Astrocyte (in vitro differentiated cells and primary cell): ENCODE measurements at places on chromosomes 7 and 10.

- DNase-seq = no peak
- no peaks in the 10 kb centered on the region for H3K36me3 ChIP-seq
- H3K4me1 ChIP-seq = no peaks in the 10 kb centered on the region
- no peak overlapping the region for H3K4me3 ChIP-seq
- no peaks in the 10 kb centered on the region for H3K27me3 ChIP-seq
Measured at GRCh38 chr10:105798328-105798889, 1157.3 kb downstream of the SORCS3 start.

DNA sequence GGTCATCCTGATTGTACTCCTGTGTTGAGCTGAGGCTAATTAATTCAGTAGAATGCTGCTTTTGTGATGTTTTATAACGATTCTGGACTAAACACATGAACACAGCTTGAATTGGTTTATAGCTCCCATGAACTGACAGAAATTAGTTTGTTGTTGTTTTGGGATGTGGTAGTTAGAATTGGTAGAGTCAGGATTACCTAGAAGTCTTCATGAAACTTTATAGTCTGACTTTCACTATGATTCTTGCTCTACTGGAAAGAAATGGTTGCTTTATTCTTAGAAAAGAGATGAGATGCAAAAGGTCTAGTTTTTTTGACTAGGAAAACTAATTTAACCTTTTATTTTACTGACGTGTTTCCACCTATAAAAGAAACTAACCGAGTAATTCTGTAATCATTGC is 23.4 kb upstream of the TRUB1 start:
- peaks cover 13% of the 10 kb centered on the region for H3K4me1 ChIP-seq
- DNase-seq = no peak
- no peaks in the 10 kb centered on the region for H3K27me3 ChIP-seq
- H3K4me3 ChIP-seq = no peak overlapping the region

GRCh38 chr10:36181426-36182178 is 539.5 kb upstream of the FZD8 start:
- DNase-seq = peak; percentile 35
- H3K27ac ChIP-seq = no peak overlapping the region
- no peaks in the 10 kb centered on the region for H3K36me3 ChIP-seq
- no peak overlapping the region for H3K4me3 ChIP-seq
- no peaks in the 10 kb centered on the region for H3K4me1 ChIP-seq
- no peaks in the 10 kb centered on the region for H3K27me3 ChIP-seq

DNA sequence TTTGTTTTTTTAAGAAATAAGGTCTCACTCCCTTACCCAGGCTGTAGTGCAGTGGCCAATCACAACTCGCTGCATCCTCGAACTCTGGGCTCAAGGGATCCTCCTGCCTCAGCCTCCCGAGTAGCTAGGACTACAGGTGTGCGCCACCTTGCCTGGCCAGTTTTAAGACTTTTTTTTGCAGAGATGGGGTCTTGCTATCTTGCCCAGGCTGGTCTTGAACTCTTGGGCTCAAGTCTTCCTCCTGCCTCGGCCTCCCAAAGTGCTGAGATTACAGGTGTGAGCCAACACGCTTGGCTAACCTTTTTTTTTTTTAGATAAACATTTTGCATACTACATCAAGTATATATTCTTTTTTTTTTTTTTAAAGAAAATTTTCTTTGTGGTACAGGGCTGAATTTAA is 18.2 kb downstream of the SEC23IP start:
- peaks cover 31% of the 10 kb centered on the region for H3K36me3 ChIP-seq
- H3K27me3 ChIP-seq = no peaks in the 10 kb centered on the region
- DNase-seq = no peak
- H3K27ac ChIP-seq = no peak overlapping the region

- no peak overlapping the region for H3K27ac ChIP-seq
- DNase-seq = no peak
- H3K4me1 ChIP-seq = peaks cover 56% of the 10 kb centered on the region
- no peaks in the 10 kb centered on the region for H3K27me3 ChIP-seq
- H3K36me3 ChIP-seq = peaks cover 8% of the 10 kb centered on the region
Measured at GRCh38 chr10:79186486-79187120, 117.8 kb downstream of the ZMIZ1 start.

- H3K4me1 ChIP-seq = no peaks in the 10 kb centered on the region
- H3K4me3 ChIP-seq = no peak overlapping the region
- H3K27ac ChIP-seq = no peak overlapping the region
- no peaks in the 10 kb centered on the region for H3K27me3 ChIP-seq
- DNase-seq = no peak
Measured at GRCh38 chr7:130322615-130323014, 22.0 kb upstream of the CPA5 start.

GRCh38 chr7:36527549-36527913 is 137.9 kb downstream of the ANLN start:
- DNase-seq = no peak
- H3K4me3 ChIP-seq = no peak overlapping the region
- peak overlapping the region; percentile 39 for H3K27ac ChIP-seq
- H3K4me1 ChIP-seq = peaks cover 14% of the 10 kb centered on the region
- H3K27me3 ChIP-seq = no peaks in the 10 kb centered on the region
- no peaks in the 10 kb centered on the region for H3K36me3 ChIP-seq

DNA sequence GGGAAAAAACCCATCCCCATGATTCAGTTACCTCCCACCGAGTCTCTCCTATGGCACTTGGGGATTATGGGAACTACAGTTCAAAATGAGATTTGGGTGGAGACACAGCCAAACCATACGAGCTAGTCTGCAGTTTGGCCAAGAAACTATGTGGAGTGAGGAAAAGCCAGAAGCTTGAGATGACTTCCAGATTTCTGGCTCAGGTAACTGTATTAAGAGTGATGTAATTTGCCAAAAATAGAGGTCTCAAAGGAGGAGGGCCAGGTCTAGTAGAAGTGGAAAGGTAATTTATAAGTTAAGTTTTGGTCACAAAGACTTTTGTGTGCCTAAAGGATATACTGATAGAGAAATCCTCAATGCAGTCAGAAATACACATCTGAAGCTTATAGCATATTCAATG is 279.7 kb upstream of the MGMT start:
- no peaks in the 10 kb centered on the region for H3K4me1 ChIP-seq
- no peaks in the 10 kb centered on the region for H3K27me3 ChIP-seq
- no peaks in the 10 kb centered on the region for H3K36me3 ChIP-seq
- H3K4me3 ChIP-seq = no peak overlapping the region
- no peak overlapping the region for H3K27ac ChIP-seq
- no peak for DNase-seq

- H3K4me3 ChIP-seq = peak overlapping the region; percentile 99
- peak; percentile 28 for DNase-seq
- H3K27me3 ChIP-seq = no peaks in the 10 kb centered on the region
- H3K36me3 ChIP-seq = no peaks in the 10 kb centered on the region
- H3K4me1 ChIP-seq = peaks cover 8% of the 10 kb centered on the region
Measured at GRCh38 chr7:23106057-23106822, 655 bp downstream of the KLHL7 start.

GRCh38 chr7:157708919-157709295 is 372.1 kb downstream of the DNAJB6 start:
- H3K4me3 ChIP-seq = no peak overlapping the region
- no peak overlapping the region for H3K27ac ChIP-seq
- no peaks in the 10 kb centered on the region for H3K36me3 ChIP-seq

DNA sequence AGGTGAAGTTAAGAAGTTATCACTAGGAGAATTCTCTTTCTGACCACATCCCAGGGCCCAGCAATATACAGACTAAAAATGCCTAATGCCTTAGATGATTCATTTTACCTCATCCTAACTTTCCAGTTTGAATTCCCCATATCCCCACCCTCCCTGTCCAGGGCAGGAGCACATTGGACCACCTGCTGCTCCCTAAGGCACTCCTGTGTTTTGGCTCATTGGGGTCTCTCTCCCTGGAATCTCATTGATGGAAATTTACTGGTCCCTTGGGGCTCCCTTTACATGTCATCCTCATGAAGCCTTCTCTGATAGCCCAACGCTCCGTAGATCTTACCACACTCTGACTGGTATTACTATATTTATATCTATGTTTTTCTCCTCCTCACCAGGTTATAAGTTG is 2.7 kb downstream of the IL2RA start:
- no peak overlapping the region for H3K27ac ChIP-seq
- no peaks in the 10 kb centered on the region for H3K4me1 ChIP-seq
- peaks cover 15% of the 10 kb centered on the region for H3K27me3 ChIP-seq
- no peak for DNase-seq
- no peaks in the 10 kb centered on the region for H3K36me3 ChIP-seq

DNA sequence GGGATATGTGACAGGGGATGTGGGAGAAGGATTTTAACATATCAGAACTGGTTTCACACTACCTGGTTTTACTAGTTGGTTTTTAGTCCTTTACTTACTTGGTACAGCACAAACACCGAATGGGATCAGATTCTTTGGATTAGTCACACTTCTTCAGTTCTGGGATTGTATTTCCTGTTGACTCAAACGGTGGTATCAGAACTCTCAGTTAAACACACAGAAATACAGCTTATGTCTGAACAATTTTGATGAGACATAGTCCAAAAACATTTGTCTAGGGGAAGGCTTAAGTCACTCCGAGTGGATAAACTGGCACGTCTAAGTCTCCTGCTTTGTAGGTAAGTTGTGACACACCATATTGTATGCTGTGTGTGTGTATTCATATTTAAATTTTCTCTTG is 480.5 kb downstream of the PHTF2 start:
- DNase-seq = peak; percentile 81
- H3K27me3 ChIP-seq = no peaks in the 10 kb centered on the region
- peaks cover 13% of the 10 kb centered on the region for H3K4me1 ChIP-seq
- H3K27ac ChIP-seq = peak overlapping the region; percentile 34

GRCh38 chr7:53603461-53603860 is 568.0 kb downstream of the POM121L12 start:
- no peaks in the 10 kb centered on the region for H3K27me3 ChIP-seq
- no peaks in the 10 kb centered on the region for H3K4me1 ChIP-seq
- H3K27ac ChIP-seq = no peak overlapping the region
- no peak for DNase-seq

DNA sequence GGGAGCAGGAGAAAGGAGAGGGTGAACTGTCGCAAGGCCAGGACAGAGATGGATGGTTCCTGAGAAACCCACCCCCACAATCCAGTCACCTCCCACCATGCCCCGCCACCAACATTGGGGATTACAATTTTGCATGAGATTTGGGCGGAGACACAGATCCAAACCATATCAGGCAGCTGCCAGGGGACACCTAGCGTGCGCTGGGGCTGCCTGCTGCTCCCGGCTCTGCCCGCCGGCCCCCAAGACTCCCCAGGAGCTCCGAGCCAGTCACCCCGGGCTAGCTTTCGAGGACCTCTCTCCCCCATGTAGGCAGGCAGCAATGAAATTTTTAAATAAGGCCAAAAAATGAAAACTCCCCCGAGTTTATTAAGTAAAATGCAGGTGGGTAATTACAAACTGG is 111.7 kb downstream of the UNCX start:
- H3K4me3 ChIP-seq = no peak overlapping the region
- no peak overlapping the region for H3K27ac ChIP-seq
- no peaks in the 10 kb centered on the region for H3K36me3 ChIP-seq
- H3K4me1 ChIP-seq = no peaks in the 10 kb centered on the region

DNA sequence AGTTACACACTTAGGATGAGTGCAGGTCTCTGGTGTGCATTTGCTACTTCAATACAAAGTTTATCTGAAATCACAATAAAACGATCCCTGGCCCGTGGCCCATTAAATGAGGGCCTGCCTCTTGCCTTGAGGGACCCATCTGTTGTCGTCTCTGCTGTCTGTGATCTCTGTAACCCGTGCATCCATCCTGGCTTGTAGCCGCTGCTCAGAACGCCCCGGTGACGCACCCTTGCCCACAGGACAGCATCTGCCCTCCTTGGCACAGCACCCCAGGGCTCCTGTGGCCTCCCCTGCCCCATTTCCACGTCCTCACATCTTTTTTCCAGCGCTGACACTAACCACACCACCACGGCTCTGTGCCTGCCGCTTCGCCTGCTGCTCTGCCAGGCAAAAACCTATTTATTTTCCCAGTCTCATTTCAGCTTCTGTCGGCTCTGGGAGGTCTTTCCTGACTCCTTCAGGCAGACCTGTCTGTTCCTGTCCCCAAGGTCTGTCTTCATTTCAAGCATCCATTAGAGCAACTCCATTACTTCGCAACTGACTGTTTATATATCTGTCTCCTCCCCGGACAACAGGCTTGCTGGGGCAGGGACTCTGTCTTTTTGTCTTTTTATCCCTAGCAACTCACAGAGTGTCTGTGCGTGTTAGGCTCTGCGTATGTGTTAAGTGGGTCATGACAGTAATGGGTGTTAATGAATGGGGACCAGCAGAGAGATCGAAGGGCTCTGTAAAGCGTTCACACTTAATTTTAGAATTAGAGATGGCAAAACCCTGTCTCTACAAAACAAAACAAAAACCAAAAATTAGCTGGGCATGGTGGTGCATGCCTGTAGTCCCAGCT is 16.4 kb downstream of the CARD11 start:
- H3K4me3 ChIP-seq = no peak overlapping the region
- H3K4me1 ChIP-seq = no peaks in the 10 kb centered on the region
- H3K27me3 ChIP-seq = no peaks in the 10 kb centered on the region
- no peak for DNase-seq

GRCh38 chr10:97332591-97333350 is 1.8 kb downstream of the FRAT2 start:
- peaks cover 11% of the 10 kb centered on the region for H3K4me1 ChIP-seq
- H3K27me3 ChIP-seq = peaks cover 22% of the 10 kb centered on the region
- peak overlapping the region; percentile 19 for H3K27ac ChIP-seq
- H3K36me3 ChIP-seq = no peaks in the 10 kb centered on the region
- DNase-seq = peak; percentile 67

DNA sequence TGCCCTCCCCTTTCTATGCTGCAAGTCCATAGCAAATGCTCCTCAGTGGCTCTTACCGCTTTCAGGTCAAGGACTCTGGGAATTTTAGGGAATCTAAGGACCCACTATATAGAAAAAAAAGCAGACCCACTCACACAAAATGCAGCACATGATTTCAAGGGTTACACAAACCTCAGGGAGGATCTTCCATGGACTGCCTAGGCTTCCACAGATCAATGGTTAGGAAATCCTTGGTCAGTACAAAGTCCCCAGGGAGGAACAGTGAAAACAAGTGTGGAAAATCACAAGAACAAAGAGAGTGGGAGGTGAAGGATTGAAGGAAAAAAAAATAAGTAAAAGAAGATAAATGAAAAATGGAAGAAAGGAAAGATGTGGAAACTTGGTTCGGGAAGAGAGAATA is 188.4 kb downstream of the AHR start:
- no peak overlapping the region for H3K27ac ChIP-seq
- H3K4me3 ChIP-seq = no peak overlapping the region
- no peaks in the 10 kb centered on the region for H3K4me1 ChIP-seq
- no peak for DNase-seq

DNA sequence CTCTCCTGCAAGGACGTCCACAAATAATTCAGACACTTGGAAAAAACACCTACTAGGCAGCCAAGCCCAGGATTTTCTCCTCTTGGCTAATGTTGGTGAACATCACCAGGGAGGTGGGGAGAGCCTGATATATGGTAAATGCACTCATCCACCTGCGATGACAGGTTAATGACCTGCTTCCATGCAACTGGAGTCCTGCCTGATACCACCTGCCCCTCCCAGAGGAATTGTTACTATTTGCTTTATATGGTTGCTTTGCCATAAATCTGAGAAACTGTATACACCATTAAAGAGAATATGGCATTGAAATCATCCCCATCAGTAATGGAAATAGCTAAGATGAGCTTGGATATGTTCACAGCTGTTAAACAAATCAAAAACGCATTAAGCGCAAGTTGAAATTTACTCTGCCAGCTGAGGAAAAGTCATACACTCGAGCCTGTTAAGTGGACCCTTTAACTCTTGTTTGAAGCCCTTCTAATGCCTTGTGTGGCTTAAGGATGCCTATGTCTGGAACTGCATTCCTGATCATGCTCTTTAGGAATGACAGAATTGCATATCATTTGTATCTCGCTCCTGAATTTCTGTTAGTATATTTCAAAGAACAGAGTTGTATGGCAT is 208.3 kb downstream of the PRPF18 start:
- peaks cover 47% of the 10 kb centered on the region for H3K36me3 ChIP-seq
- no peaks in the 10 kb centered on the region for H3K27me3 ChIP-seq
- H3K4me3 ChIP-seq = no peak overlapping the region
- H3K4me1 ChIP-seq = peaks cover 4% of the 10 kb centered on the region
- H3K27ac ChIP-seq = no peak overlapping the region
